Left renal cortex interstitium (tissue), 4 donors: ENCODE measurements at places on chromosomes 16 and 17. TPM values are rescaled to one million over a fixed set of nuclear protein-coding genes. Genes with fewer than 3 reads are reported as not detected.
A peak's percentile ranks its signal among the peaks of the same experiment; 100 is the strongest.

DNA sequence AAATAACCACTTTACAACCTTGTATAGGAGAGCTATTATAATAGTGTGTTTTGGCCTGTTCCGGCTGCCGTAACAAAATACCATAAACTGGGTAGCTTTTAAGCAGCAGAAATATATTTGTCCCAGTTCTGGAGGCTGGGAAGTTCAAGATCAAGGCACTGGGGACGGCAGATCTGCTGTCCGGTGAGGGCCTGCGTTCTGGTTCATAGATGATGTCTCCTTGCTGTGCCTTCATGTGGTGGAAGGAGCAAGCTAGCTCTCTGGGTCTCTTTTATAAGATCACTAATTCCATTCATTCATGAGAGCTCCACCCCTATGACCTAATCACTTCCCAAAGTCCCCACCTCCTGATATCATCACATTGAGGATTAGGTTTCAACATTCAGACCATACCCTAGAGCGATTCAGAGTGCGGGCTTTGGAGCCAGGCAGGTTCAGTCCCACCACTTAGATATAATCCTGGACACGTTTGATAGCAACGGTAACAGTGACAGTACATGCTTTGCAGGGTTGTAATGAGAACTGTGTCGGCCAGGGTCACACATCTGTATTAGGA lies 76.2 kb upstream of the ZFHX3 start:
- DNase-seq = no peak

DNA sequence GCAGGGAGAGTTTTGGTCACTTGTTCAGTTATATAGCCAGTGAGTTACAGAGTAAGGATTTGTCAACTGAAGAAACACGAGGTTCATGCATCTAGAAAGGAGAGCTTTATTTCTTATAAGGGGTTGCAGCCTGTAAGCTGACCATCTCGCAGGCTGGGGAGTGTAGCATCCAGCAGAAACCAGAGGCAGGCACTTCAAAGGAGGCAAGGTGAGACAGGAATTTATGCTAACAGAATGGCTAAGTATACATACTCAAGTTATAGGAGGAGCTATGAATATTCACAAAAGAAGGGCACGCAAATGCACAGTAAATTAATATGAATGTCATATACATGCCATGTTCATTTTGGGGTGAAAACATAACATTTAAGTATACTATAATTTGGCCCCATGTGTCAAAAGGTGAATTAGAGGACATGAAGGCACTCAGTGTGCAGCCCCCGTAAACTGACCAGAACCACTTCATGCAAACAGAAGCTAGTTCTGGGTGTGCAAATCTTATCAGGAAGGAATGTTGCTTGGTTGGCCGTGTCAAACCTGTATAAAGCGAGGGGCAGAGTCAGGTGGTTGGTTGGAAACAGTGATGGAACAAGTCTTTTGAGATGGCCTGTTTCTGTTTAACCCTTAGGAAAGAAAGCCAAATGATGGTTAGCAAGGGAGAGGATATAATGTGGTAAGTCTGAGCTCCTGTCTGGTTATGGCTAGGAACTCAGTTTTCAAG lies 97.0 kb downstream of the GRIN2A start:
- no peak for DNase-seq

GRCh38 chr16:29807426-29808218 lies 1.3 kb downstream of the MAZ start:
- peak; percentile 85 for DNase-seq

C17orf50 gene
- 0.20 TPM for polyA plus RNA-seq
